ENCODE measurements at places on chromosomes 12 and 14. TPM values are rescaled to one million over a fixed set of nuclear protein-coding genes. Genes with fewer than 3 reads are reported as not detected.

Gene SDSL
- 2.3 TPM for polyA plus RNA-seq

- no peak for DNase-seq
Observed at GRCh38 chr12:58138424-58138823, 197.1 kb downstream of the ATP23 start.

DNA sequence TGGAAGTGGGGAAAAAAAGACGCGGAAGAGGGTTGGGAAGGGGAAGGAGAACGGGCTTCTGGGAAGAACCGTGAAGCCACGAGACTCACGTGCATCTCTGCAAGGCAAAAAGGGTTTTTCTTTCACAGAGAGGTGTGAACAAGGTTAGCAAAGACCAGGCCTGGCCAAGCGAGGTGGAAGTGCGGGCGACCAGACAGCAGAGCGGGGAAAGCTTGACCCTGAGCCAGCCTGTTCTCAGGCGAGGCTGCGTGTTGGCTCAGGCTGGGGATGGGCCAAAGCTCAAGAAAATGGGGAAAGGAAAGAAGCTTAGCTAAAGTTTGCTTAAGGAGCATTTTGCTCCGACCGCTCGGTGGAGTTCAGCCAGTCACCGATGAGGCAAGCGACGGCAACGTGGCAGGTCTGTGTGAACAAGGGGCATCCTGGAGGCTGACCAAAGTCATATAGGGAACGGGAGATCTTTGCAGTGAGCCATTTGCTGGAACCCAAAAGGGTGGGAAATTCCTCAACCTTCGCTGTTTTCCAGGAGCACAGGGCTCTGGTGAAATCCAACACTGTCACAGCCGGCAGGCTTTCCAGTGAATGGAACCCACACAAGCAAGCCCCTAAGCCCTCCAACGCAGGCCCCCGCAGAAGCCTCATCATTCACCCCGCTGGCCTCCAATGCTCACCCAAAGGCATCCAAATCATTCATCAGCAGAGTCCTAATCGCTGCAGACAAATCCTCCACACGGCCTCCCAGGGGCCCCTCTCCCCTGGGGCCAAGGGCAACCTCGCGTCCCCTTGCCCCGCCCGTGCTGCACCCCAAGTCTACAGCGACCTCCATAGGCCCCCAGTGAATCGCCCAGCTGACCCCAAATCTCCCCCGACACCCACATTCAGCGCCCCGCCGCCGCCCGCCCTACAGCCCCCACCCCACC is 754 bp downstream of the ZNF605 start:
- DNase-seq = peak; percentile 75

DNA sequence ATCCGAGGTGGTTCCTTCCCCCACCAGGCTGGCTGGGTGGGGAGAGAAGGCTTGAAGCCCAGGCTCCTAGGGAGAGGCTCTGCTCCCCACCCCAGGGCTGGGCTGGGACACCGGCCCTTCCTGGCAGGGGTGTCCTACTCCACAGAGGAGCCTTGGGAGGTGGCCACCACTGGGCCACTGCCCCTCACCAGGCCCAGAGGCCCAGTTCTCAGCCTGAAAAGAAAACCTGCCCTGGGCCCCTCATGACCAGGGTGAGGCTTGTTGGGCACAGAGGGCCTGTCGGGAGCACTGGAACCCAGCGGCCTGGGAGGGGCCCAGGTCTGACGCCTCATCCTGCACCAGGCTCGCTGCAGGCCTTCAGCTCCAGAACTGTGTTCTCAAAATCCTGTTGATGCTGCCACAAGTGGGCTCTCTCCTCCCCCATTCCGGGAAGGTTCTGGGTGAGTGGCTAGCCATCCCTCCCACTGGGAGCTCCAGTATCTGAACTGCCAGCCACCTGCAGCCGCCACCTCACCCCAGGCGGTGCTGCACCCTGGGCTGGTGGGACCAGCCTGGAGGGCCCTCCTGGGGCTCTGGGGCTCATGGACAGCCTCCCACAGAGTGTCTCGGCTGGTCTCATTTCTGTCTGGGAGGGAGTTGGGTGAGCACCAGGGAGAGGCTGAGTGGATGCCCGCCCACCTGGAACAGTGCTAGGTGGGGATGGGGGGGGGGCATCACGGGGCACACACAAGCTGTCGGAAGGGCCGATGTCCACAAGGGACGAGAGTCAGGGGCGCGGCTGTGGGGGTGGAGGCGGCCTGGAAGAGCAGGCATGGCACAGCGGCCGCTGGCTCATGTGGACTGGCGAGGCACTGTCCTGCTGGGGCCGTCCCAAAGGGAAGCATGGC is 11.8 kb downstream of the BAG5 start:
- no peak for DNase-seq

DNA sequence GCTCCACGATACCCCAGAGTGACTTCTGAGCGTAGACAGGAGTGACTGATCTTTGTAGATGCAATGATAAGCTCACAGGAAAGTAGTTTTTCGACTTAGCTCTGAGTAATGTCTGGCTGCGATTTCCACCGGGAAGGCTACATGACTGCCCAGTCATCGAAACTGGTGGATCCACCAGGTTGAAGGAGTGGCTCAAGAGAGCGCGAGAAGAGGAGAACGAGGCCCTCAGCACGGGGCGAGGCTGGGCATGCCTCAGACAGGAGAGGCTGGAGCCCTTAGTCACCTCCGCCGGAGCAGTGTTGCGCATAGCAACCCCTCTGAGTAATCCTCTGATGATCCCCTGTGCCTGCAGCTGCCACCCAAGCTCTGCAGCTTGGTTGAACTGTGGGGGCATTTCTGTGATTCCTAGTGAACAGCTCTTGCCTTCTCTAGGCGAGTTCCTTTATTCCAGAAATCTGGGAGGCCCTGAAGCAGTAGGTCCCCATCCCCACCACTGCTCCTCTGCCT is 25.6 kb downstream of the ELK3 start:
- DNase-seq = no peak

- DNase-seq = no peak
Observed at GRCh38 chr12:22803725-22804124, 178.8 kb downstream of the ETNK1 start.

DNA sequence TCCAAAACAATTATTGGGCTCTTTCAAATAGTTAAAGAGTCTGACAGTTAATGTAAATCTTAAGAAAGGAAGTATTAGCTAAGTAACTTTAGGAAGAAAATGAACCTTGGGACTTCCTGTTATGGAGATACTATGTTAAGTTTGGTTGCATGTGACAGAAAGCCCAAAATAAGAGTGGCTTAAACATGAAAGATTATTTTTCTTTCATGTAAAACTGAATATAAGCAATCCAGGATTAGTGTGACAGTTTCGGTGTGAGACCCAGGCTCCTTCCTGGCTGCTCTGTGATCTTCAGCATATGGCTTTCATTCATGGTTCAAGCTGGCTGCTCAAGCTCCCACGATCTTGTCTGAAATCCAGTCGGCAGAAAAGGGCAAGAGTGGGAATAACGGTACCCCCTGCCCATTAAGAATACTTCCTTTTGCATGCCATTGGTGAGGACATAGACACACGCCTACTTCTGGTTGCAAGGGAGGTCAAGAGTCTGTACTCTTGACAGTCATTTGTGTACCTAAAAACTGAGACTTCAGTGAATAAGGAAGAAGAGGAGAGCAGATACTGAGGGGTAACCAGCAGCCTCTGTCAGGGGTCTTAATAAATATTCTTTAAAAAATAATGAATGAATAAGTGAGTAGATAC is 2.2 kb upstream of the RPAP3 start:
- no peak for DNase-seq

Measured in hindlimb muscle (tissue), 1 donor.